ENCODE measurements at places on chromosomes 7 and 10.

GRCh38 chr10:74585231-74586087 is 240.9 kb upstream of the KAT6B start:
- no peak for DNase-seq

- no peak for DNase-seq
Observed at GRCh38 chr7:6256677-6257535, 15.5 kb downstream of the CYTH3 start.

- DNase-seq = no peak
Observed at GRCh38 chr7:120916538-120916937, 34.0 kb upstream of the ING3 start.

DNA sequence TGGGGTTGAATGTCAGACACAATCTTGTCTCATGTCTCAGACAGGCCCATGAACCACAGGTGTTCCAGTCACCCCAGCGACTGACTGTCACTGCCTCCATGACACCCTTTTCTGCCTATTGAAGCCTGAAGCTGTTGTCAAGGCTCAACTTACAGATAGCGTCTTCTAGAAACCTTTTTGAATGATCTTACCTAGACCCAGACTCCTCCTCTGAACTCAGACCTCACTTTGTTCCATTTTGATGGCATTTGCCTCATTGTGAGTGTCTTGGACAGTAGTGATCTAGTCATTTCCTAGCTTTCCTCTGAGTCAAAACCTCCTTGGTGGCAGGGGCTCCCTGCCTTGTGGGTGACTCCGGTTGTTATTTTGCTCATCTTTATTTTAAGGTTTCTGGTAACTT is 98.3 kb upstream of the AGK start:
- DNase-seq = no peak

GRCh38 chr10:122047560-122047959 is 58.6 kb downstream of the TACC2 start:
- DNase-seq = no peak

Measured in progenitor cell of endocrine pancreas (in vitro differentiated cells).